ENCODE measurements at places on chromosomes 7 and 10. TPM values are rescaled to one million over a fixed set of nuclear protein-coding genes. Genes with fewer than 3 reads are reported as not detected.

RPP30 gene
- 23.3 TPM for total RNA-seq

TMEM176A gene
- total RNA-seq, result not detected

EPHB4 gene
- 9.3 TPM for total RNA-seq

MSS51 gene
- total RNA-seq, result 5.7 TPM

TUBAL3 gene
- total RNA-seq, result 0.11 TPM

OR2A5 gene
- total RNA-seq, result not detected

EPO gene
- not detected for total RNA-seq

- DNase-seq, result peak; percentile 99
These were observed 61.0 kb upstream of the SFMBT2 start for GRCh38 chr10:7471720-7472367.

DNA sequence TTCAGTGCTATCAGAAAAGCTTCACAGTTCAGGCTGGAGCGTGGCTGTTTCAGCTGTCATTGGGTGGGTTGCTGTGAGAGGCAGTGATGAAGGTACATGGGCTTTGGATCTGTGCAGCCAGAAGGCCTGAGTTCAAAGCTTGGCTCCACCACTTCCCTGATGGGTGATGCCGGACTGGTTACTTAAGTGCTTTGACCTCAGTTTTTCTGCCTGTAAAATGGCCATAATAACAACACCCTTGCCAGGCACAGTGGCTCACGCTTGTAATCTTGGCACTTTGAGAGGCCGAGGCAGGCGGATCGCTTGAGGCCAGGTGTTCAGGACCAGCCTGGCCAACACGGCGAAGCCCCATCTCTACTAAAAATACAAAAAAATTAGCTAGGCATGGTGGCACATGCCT lies 10.4 kb upstream of the IFT22 start:
- no peak for DNase-seq

DNA sequence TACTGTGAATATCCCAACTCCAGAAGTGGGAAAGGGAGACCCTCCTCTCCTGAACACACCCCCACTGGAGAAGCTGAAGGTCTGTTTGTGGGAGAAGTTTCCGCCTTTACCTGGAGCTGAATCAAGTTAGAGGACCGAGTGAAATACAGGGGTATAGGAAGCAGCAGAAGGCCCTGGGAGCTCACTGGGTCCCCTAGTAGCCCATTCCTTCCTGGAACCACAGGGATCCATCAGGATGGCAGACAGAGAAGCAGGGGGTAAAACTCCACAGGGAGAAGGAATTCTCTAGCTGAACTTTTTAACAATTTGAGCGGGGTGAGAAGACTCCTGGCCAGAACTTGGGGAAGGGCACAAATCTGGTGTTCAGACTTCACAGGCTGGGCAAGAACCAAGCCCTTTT lies 275.8 kb downstream of the GRID1 start:
- no peak for DNase-seq

DNA sequence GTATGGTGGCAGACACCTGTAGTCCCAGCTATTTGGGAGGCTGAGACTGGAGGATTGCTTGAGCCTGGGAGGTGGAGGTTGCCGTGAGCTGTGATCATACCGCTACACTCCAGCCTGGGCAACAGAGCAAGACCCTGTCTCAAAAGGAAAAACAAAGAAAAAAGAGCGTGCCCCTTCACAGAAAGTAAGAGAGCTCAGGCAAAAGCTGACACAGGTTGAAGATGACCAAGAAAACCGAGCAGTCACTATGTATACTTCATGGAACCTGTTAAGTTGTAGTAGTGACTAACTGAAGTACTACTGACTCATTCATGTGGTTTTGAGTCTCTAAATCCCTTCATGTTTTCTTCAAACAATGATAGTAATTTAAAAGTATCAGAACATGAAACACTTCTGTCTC lies 1.2 kb upstream of the PRRT4 start:
- DNase-seq, result no peak

GRCh38 chr10:111593578-111593977 lies 516.7 kb downstream of the ADRA2A start:
- no peak for DNase-seq

DNA sequence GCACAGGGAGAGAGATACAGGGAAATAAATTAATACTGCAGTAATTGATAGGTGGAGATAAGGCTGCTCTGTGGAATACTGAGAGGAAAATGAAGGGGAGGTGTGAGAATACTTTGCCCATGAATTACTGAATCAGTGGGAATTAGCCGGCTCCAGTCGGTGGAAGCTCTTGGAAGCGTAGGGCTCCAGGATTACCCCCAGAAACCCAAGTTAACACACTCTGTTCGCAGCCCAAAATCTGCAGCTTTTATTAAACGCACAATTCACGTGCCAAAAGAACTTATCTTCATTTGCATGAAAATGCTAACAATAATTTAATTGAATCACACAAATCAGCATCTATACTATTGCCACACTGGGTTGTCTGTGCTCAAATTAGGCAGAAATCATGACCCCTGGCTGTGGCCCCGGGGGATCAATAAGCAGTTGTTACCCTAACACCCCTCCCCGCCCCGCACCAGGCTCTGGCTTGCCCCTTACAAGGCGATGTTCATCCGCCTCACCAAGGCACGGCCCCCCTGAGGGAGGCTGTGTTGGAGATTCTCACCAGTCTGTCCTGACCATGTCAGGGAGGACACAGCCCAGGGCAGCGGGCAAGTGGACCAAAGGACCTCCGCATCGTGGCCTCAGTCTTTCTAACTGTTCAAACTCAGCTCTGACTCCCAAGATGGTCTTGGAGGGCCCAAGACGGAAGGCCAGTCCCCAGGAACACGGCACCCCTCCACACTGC lies 48.4 kb upstream of the MGMT start:
- no peak for DNase-seq

DNA sequence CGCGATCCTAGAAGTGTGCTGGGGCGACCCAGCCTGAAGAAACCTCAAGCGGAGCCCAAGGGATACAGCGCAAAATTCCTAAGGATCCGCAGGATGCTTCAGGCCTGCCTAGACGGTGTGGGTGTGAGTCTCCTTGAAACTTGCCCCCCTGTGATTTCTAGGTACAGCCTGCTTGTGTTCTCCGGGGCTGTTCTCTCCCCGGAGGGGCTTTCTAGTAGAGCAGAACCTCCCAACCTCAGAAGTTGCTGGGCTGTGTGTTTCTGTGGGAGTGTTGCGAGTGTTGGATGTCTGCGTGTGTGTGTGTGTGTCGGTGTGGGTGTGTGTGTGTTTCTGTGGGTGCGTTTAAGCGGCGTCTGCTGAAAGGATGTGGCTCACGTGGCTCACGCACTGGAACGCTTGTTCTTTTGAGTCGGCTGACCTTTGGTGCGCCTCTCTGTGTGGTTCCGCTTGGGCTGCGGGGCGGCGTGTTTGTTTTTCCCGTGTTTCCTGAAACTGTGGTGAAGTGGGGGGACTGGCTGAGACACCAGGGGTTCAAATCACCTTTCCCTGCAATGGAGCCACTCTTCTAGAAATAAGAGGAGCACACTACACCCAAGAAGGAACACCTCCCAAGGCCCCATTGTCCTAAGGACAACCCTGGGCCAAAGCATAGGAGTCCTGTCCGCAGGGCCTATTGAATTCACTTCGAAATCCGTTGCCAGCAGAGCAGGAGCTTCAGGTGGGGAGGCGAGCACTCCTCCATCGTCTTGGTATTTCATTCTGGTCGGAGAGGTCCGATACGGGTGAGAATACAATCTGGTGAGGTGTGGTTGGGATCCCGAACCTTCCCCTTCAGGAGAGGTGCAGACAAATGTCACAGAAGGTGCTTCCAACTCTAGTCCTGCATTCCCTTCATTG lies 25.1 kb upstream of the ZNF273 start:
- DNase-seq, result no peak

DNA sequence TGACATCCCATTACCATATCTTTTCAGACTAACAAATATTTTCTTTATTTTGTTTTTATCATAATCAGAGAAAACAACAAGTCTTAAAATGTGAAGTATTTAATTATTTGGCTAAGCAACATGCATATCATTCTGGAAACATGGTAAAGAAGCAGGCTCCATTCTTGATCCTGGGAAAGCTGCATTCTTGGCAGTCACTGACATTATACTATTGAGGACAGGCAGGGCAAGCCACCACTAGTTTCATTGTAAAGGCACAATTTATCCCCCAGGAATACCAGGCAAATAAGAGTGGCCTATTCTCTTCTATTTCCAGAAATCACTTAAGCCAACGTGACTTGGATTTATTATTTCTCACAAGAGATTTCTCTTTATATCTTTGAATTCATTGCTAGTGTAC lies 153.8 kb upstream of the AKR1E2 start:
- no peak for DNase-seq

GRCh38 chr7:104900525-104901239 lies 113.3 kb upstream of the KMT2E start:
- DNase-seq, result no peak

- no peak for DNase-seq
These were observed 456.5 kb downstream of the GATA3 start for GRCh38 chr10:8511026-8511425.

DNA sequence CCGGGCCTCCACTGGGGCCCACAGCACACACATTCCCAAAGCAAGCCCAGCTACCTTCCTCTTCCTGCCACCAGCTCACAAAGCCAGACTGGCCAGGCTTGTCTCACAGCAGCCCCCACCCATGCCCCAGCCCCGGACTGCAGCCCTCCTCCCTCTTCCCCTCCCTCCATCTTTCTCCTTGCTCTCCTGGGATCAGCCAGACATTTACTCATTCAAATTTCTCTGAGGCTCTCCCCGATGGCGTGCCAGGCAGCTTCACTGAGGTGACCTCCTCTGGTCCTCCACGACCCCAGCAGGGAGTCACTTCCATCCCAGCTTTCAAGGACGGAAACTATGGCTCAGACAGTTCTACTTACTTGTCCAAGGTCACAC lies 187.5 kb downstream of the GRID1 start:
- DNase-seq, result no peak

DNA sequence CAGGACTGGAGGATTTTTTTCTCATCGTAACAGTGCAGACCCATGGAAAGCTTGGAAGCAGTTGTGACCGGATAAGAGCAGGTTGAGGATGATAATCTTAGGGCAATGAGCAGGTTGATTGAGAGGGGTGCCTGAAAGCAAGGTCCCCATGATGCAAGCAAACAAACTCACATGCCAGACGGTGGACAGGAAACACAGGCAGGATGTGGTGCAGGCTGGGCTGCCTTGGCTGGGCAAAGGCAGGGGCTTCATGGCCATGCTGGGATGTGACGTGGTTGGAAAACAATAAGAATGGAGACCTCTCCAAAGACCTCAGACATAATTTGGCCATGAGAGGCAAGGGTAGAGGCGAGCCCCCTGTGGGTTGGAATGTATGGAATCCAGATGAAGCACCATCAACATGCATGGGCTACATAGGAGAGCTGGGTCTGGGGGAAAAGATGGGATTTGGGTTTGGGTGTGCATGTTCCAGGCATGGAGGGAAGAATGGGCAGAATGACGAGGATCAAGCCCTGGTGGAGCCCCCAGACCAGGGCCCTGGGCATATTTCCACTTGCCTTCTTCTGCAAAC lies 58.3 kb downstream of the IKZF1 start:
- no peak for DNase-seq

DNA sequence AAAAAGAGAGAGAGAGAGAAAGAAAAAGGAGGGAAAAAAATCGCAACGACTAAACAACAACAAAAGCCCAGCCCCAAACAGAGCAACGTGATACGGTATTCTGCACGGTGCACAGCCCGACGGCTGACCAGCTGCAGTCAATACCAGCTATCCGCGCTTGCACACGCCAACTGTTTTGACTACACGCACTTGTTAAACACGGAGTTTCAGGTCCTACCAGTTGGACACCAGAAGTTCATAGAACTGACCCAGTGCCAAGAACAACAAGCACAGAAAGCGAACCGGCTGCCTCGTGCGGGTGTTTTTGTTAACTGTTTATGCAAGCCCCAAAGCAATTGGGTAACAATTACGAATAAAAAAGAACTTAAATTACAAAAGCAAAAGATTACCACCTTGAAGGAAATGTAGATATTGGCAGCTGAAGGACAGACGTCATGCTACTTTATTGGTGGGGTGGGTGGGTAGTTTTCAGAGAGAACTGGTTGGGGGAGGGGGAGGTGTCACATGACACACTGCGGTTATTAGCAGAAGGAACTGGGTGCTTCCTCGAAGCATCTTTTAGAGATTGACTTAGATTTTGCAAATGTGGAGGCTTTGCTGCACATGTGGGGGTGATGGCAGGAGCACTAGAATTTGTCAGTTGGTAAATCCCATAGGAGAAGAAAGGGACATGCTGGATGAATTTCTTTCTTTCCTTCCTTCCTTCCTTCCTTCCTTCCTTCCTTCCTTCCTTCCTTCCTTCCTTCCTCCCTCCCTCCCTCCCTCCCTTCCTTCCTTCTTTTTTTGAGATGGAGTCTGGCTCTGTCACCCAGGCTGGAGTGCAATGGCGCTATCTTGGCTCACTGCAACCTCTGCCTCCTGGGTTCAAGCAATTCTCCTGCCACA lies 110.6 kb upstream of the EFCAB10 start:
- peak; percentile 51 for DNase-seq

DNA sequence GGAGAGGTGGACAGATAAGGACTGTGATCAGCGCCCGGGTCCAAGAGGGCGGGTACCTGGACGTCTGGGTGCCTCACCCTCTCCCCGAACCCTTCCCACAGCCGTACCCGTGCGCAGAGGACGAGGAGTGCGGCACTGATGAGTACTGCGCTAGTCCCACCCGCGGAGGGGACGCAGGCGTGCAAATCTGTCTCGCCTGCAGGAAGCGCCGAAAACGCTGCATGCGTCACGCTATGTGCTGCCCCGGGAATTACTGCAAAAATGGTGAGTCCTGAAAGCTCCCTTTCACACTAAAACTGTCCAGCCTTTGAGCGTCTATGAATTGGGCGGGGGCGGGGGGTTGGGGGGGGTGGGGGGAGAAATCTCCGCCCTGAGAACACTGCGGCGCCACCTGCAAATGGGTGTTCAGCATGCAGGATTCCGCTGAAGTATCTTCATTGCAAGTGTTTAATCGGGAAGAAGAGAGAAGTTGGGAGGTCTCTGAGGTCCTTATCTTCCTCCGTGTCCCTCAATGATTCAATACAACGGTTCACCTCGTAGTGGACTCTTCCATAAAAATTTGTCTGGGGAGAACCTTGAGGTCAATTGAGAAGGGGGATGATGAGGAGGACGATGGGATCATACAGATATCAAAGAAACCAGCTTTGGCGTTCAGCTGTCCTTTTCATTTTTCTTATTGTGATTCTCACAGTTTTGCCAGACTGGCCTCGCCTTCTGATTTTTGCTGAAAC lies 906 bp downstream of the DKK1 start:
- DNase-seq, result no peak

- no peak for DNase-seq
These were observed 232.6 kb downstream of the USP6NL start for GRCh38 chr10:11378835-11379234.

DNA sequence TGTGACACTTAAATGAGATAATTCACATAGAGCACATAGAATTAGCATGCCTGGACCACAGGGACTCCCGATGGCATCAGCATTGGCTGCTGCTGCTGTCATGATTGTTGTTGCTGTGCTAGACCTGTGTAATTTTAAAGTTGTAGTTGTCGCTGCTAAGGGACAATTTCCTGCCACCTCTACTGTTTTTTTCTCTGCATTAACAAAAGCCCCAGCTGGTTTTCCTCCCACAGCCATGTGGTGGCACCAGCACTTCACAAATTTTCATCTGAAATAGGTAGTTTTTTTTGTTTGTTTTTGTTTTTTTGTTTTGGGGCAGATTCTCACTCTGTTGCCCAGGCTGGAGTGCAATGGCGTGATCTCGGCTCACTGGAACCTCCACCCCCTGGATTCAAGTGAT lies 25.4 kb upstream of the PRXL2A start:
- peak; percentile 71 for DNase-seq

- DNase-seq, result no peak
These were observed 473.1 kb downstream of the KIF20B start for GRCh38 chr10:90174531-90174930.
